ENCODE measurements at places on chromosomes 5 and 9. TPM values are rescaled to one million over a fixed set of nuclear protein-coding genes. Genes with fewer than 3 reads are reported as not detected.

The BARHL1 gene
- total RNA-seq, result not detected

The CNTLN gene
- total RNA-seq, result 6.2 TPM

The LURAP1L gene
- 10.0 TPM for total RNA-seq

The PANK3 gene
- total RNA-seq, result 31.4 TPM

The MAP1B gene
- 75.1 TPM for total RNA-seq

The P4HA2 gene
- 19.6 TPM for total RNA-seq

GRCh38 chr9:121771418-121771817, 120.0 kb downstream of the DAB2IP start:
- no peak for DNase-seq

- no peak for DNase-seq
Observed at GRCh38 chr9:121773954-121774714, 122.7 kb downstream of the DAB2IP start.

GRCh38 chr5:140118302-140118936, 4.5 kb downstream of the PURA start:
- peak; percentile 11 for DNase-seq

- DNase-seq, result no peak
Observed at GRCh38 chr9:86720639-86721225, 226.6 kb downstream of the GAS1 start.

DNA sequence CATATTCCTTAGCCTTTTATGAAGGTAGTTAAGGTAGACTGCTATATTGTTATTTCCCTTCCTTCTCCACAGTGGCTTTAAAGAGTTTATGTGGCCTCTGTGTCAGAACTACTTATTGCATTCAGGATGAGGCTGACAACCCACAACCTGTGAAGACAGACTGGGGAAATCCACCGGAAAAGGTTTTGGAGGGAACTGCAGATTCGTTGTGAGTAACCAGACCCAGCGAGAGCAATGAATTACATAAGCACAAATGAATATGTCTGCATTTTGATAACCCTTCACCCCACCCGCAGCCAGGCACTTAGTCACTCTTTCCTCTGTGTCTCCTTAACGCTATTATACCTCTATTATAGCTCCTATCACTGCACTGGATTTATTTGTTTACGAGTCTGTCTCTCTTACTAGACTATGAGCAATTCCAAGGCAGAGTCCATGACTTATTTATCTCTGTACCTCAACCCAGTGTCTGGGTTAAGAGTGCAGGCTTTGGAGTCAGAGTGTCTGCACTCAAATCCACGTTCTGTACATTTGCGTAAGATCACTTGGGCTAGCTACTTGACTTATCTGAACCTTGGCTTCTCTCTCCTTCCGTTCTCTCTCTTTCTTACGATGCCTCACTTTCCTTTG, 19.2 kb downstream of the KCTD16 start:
- peak; percentile 94 for DNase-seq

GRCh38 chr5:140329739-140330481, 16.5 kb downstream of the HBEGF start:
- DNase-seq, result no peak

DNA sequence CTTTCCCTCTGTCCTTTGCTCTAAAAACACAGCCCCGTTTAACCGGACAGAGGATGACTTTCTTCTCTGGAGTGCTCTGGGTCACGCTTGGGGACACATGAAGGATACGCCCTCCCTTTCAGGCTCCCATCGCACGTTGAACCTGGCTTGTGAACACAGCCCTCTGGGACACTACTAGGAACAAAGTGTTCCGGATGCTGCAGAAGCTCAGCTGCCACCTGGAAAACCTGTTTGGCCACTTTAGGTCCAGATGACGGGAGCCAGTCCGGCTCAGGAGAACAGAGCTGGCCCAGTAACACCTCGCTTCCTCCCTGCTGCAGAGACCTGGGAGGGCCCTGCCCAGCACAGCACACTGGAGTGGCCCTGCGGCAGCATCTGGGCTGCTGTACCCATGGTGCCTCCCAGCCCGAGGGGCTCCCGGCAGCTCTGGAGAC, 60.1 kb downstream of the GADD45G start:
- no peak for DNase-seq

DNA sequence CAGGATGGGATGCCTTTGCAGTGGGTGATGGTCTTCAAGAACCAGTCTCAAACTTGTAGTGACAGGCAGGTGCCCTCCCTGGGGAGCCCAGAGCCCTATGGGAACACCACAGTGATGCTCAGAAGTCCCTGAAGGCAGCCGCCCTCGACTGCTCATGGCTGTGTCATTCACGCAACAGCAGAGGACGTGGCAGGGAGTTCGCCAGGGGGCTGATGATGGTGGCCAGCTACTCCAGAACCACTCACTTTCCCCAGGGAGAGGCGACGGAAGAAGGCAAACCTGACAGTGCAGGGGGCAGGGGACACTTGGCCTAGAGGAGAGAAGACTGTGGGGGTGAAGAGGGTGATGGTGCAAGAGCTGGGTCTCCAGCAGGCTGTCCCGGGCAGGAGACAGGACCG, 4.0 kb downstream of the IL13 start:
- DNase-seq, result no peak

DNA sequence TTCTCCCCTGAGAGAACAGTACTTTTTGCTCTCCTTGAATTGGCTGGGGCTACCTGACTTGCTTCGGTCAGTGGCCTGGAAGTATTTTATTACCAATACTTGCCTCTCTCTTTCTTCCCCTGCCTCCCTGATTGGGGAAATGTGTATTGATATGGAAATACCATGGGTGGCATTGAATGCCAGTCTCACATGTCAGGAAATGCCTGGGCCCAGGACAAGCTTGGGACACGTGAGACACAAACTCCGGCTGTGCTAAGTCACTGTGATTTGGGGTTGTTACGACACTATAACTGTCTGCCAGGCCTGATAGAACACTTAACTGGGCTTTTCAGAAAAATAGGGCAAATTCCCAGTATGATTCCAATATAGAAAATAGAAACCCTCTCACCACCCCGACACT, 238.3 kb downstream of the GADD45G start:
- DNase-seq, result no peak

DNA sequence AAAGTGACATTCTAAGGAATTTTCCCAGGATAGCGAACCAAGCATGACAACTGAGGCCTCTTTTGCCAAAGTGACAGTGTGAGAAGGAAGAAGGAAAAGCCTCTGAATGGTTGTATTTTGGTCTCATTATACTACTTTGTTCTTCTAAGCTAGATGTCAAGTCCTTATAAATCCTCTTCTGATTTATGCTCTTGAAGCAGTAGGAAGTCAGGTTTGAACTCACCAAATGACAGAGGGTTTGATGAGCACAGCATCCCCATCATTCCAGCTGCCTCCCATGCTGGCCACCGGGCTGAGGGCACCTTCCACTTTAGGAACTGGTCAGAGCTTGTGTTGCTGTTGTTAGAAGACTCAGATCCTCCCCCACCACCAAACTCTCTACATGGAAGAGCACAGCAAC, 44.1 kb downstream of the FAM240B start:
- no peak for DNase-seq

DNA sequence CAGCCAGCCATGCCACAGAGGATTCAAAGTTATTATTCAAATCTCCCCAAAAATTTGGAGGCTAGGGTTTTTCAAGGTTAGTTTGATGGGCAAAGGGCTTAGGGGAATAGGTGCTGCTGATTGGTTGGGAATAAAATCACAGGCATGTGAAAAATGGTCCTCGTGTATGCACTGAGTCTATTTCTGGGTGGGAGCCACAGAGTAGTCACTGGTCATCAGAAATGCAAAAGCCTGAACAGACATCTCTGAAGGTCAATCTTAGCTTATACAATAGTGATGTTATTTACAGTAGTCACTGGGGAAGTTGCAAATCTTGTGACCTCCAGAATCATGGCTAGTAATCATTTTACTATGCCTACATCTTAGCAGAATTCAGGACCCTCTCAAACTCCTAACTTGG, 1.3 kb downstream of the IL33 start:
- no peak for DNase-seq

GRCh38 chr9:86690034-86690433, 257.3 kb downstream of the GAS1 start:
- DNase-seq, result no peak

GRCh38 chr9:126836216-126836615, 24.2 kb upstream of the ZBTB34 start:
- no peak for DNase-seq
